ENCODE measurements at places on chromosomes 13 and 19.

DNA sequence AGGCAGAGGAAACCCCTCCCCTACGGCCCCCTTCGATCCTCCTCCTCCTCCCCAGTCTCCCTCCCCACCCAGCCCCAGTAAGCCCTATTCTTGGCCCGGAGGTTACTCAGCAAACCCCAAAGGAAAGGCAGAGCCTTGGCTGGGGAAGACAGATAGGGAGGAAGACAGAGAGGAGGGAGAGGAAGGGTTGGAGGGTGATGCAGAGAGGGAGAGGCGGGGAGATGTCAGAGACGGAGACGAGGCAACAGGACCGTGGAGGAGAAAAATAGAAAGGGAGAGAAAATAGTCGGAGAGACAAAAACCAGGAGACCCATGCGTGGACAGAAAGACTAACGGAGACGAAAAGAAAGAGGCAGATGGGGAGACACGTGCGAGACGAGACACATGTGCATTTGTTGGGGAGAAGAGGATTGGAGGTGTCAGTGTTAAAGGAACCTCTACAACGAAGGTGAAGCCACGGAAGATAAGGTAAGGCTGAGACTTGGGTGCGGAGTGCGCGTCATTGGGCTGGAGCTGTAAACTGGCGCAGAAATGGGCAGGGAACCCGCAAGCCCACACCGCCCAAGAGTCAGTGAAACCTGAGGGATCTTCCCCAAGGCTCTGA, 2.9 kb downstream of the TGFB1 start:
- DNase-seq = no peak

- no peak for DNase-seq
Observed at GRCh38 chr19:40217027-40217810, 965 bp downstream of the TTC9B start.

- no peak for DNase-seq
Observed at GRCh38 chr13:75102001-75102716, 379.8 kb downstream of the TBC1D4 start.

- DNase-seq = no peak
Observed at GRCh38 chr19:43316591-43317319, 36.7 kb upstream of the CD177 start.

DNA sequence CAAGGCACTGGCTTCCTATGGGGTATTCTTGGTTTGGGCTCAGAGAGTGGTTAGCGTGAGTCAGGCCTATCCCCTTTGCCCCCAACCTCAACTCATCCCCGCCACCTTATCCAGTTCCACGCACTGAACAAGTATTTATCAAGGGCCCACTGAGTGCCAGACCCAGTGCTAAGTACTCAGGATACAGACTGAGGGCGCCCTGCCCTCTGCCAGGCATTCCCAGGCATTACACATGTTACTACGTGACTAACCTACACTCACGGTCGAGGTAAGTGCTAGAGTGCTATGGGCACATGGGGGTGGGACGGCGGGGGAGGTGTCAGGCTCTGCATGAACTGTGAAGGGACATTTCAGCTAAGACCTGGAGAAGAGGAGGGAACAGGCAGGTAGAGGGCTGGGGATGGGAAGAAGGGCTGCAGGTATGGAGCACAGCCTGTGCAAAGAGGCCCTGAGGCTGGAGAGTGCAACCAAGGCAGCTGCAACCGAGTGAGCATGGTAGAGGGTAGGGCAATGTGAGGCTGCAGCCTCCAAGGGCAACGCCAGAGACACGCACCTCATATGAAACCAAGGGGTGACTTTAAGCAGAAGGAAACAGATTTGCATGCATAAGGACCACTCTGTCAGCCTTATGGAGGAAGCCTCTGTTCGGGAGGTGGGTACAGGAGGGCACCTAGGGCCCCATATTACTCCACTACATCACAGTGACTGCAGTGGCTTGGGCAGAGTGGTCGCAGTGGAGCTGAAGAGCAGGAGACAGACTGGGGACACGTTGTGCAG, 22.5 kb downstream of the DHRS12 start:
- DNase-seq = no peak

GRCh38 chr13:22915442-22916082, 265.2 kb upstream of the SGCG start:
- DNase-seq = no peak
